CD4-positive, alpha-beta T cell treated with Interleukin-15 for 1 hour (primary cell): ENCODE measurements at places on chromosomes 2 and 18.

DNA sequence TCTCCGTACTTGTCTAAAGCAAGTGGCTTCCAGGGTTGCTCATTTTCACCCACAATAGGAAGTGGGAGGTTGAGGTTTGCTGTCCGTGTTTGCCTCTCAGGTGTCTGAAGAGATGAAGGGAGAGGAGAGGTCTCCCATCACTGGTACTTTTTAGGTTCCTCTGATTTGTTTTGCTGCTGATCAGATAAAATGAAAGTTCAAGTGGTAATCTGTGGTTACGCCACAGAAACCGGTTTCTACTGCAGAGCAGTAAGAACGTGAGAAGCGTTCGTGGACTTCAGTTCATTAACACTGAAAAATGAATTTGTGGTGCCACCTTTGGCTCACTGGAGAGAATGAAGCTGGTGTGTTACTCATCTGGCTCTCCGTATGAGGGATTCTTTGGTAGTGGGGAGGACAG is 118.2 kb downstream of the GBX2 start:
- DNase-seq, result no peak

DNA sequence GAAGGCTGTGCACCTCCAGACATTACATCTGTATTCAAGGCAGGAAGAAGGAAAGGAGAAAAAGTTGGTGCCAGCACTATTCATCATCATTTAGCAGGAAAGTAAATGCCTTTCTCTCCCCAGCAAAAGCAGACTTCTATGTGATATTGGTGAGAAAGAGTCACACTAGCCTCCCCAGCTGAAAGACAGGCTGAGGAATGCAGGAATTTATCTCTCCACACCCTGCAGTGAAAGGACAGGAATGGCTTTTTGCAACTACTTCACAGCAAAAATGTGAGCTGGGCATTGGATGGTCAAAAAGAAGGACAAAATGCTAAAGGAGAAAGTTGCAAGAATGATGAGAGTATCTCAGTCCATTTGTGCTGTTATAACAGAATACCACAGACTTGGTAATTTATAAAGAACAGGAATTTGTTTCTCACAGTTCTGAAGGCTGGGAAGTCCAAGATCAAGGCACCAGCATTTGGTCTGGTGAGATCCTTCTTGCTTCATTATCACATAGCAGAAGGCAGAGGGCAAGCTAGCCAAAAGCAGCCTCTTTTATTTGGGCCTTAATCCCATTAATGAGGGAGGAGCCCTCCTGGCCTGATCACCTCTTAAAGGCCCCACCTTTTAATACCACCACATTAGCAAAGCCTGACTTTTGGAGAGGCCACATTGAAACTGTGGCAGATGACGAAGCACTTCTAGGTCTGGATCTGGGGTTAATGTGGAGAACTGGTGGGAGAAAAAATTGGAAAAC is 388.1 kb upstream of the SLC14A2 start:
- DNase-seq, result no peak

DNA sequence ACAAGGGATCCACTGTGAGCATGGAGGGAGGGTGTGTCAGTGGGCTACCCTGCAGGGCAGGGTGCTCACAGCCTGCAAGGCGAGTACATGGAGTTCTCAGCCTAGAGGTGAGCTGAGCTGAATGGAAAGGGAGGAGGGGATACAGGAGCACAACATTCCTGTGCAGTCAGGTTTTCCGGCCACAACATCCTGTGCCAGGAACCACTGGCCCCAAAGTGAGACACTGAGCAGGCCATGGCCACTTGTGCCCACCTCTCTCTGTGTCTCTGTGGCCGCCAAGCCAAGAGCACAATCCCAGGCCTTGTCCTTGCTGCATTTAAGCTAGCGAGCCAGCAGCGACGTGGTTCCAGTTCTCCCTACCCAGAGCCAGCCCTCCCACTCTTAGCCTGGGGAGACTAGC is 6.1 kb downstream of the DOK1 start:
- no peak for DNase-seq

DNA sequence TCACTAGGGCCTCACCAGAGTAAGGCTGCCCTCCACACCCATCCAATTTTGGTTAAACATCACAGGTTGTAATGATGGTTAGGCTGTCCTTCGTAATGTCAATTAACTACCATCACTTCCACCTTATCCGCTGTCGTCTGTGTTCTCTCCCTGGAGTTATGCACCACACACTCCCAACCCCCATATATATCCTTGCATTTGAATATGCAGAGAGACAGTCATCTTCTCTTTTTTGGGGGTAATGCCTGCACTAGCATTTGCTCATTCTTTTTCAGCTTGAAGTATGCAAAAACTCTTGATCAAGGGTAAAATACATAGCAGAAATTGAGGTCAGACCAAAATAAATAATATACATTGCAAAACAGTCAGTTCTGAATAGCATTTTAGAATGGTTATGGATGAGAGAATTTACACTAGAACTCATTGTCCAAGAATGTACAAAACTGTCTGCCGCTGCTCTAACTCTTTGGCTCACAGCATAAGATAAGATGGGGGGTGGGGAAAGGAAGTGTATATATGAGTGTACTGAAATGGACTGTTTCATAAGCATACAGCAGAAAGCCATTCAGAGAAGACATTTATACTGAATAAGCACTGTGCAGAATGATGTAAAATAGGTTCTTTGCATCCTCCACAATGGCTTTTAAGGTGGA is 397.8 kb upstream of the CHST9 start:
- no peak for DNase-seq

GRCh38 chr18:8842506-8842905 is 137.2 kb downstream of the MTCL1 start:
- DNase-seq, result no peak

DNA sequence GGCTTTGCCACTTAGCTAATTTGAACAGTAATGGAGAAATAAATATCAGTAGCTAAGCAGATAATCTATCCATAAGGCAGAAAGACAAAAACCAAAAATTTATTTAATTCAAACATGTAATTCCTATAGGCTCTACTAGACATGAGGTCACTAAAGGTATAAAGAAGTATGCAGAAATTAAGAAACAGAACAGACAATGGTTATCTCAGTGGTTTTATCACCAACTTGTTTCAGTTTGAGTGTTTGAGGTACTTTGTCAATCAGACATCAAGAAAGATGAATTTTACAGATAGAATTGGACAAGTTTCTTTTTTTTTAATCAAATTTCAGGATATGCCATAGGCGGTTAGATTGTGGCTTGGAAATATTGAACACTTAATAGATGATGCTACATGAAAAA is 67.4 kb upstream of the ZEB2 start:
- no peak for DNase-seq

GRCh38 chr2:168559187-168559586 is 103.1 kb downstream of the CERS6 start:
- DNase-seq, result no peak

DNA sequence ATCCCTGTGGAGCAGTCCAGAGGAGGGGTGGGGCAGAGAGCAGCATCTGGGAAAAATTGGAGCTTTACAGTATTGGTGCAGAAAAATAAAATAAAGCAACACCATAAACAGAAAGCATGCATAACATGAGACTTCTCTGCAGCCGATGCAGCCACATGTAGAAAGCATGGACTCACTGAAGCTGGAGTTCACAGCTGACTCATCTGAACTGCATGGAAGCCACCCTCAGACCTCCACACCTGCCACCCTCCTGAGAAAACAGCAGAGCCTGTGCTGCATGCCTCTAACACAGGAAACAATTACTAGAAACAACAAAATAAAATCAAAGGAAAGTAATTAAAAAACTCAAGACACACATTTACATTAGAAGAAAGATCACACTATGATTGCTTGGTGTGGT is 169.4 kb upstream of the ALKAL2 start:
- no peak for DNase-seq

DNA sequence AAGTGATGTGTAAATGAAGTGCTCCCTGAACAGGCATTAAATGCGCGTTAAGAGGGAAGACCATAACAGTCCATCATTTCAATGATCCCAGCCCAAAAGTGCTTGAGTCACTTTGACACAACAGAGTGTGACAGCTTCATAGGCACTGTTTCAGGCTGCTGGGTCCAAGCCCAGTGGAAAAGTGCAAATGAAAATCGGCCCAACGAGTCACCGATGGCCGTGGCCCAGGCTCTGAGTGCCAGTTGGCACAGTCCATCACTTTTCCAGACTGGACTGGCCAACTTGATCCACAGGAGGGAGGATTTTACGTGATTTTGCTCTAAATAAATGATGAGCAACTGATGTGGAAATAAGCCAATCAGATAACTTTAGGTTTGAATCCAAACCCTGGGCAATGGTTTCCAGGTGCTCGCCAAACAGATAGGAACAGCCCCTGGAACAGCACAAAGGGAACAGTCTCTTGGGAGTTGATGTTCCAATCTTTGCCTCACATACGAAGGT is 114.0 kb downstream of the SP3 start:
- no peak for DNase-seq

DNA sequence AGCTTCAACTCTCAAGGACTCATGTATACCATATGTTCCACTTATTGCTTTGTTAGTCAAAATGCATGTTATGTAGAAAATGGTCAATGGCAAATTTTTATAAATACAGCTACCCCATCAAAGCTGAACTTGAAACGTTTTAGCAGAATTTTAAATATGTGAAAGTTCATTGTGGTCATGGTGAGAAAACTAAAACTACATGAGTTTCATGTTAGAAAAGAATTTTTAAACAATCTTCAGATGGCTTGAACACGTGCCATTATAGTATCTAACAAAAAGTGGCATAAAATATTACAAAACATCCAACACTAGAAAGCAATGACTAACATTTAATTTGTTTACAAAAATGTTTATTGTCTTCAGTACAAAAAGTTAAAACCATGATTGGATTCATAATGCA is 246.0 kb upstream of the KCNJ3 start:
- no peak for DNase-seq

DNA sequence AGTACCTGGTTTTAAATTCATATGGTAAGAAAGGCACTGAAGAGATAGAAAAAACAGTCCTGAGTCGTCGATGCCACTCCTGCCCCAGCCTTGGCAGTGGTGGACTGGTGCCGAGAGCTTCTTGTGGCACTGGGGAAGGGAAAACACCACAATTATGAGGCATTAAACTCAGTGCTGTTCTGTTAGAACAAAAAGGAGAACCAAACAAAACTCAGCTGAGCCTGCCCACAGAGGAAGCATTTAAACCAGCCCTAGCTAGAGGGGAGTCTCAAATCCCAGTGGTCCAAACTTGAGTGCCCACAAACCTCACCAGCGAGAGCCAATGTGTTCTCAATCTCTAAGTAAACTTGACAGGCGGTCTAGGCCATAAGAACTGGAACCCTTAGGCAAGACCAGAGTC is 1254.5 kb upstream of the FAM98A start:
- no peak for DNase-seq

- DNase-seq, result no peak
Measured at GRCh38 chr2:101854877-101855276, 136.9 kb upstream of the IL1R2 start.

DNA sequence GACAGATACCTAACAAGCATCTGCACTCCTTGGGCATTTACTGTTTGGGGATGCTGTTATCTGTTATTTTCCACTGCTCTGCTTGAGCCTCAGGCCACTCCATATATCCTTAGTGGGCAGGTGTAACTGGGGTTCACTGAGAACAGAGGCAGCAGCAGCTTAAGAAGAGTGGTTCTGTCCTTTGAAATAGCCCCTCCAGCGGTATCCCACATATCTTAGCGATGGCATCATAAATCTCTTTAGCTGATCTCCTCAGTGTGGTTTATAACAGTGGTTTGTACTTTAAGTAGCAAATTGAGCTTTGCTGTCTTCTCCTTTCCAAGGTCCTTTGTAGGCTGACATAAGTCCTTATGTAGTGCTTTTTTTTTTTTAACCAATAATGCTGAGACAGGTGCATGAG is 79.7 kb upstream of the RPRM start:
- no peak for DNase-seq

DNA sequence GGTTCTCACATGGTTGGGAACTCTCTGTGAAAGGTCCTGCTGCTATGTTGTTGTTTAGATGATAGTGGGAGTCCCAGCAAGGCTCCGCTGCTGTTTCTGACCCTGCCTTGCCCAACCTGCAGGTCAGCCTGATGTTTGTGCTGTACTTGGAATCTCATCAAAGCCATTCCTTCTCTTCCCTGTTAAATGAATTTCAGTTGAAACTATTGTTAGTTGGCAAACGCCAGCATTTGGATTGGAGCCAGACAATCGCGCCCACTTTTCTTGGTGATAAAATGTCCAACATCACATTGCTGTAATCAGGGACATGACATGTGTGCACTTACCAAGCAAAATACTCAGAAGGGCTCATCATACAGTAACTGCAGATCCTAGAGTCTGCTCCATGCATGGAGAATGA is 12.8 kb upstream of the TWSG1 start:
- DNase-seq, result no peak

- DNase-seq, result no peak
Measured at GRCh38 chr2:45331410-45331786, 279.7 kb downstream of the SRBD1 start.

DNA sequence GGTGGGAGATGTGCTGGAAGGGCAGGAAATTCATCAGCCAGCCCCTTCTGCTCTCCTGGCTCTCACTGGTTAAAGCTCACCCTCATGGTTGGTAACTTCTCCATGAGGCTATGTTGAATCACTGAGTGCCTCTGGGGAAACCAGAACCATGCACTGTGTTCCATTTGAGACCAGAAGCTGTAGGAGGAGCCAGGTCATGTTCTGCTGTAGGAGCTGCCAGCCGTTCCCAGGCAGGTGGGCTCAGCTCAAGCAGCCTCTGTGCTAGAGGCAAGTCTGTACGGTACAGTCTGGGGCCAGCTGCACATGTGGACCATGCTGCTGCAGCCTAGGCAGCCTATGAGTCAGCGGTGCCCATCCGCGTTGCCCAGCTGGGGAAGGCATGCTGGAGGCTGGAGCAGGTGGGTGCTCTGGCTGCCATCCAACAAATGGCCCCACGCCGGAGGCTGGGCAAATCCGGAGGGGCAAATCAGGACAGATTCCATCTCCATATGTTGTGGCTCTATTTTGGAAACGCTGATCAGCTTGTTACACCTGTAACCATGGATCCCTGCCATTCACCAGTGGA is 22.0 kb upstream of the KCNF1 start:
- DNase-seq, result no peak

DNA sequence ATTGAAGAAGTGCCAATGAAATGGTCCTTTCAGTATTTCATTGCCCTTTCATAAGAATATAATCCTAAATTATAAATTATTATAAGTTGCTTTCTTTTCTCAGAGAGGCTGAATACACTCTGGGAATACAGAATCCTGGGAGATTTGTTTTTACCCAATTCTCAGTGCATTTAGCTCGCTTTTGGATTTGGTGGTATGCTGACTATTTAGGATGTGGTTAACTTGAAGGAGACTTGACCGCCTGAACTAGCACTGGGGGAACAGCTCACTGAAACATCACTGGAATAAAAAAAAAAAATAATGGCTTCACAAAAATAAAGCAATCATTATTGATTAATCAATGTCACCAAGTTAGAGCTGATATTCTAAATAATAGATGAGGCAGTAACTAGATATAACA is 10.2 kb downstream of the TNFAIP6 start:
- no peak for DNase-seq

DNA sequence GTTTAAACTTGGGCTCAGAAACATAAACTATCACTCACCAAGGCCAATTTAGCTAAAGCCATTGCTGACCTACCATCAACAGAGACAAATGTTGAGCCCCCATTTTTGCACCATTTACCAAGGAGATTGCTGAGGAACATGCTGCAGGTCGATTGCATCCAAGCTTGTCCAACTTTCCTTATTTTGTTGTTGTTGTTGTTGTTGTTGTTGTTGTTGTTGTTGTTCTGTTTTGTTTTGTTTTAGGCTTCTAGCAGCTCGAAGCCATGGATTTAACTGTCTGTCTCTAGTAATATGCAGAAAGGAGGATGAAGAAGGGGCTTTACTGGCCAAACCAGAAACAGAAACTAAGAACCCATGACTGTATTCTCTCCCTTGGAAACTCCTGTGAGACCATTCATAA is 571.5 kb downstream of the IRS1 start:
- no peak for DNase-seq

- DNase-seq, result no peak
Measured at GRCh38 chr2:215374002-215374401, 61.9 kb downstream of the FN1 start.
